HT-29 (cell line): ENCODE measurements at places on chromosomes 5 and 9.

DNA sequence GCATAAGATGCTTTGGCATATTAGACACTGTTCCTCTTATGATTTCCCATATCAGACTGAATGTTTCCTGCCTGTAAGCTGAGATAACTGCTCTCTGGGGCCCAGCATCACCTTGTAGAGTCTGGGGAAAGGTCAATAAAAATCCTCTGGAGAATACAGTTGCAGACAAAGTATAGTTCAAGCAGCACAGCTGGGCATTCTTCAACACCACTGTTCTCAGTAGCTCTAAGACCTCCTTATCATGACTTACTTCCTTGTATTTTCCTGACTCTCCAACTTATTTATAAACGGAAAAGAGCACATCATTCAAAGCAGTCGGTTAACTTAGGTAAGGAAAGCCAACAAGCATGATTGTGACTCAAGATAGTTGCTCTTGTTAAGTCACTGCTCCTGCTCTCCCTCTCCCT is 208.7 kb upstream of the RASEF start:
- no peak for DNase-seq

GRCh38 chr5:159525117-159525516 is 194.8 kb upstream of the IL12B start:
- DNase-seq = no peak

- no peak for DNase-seq
Observed at GRCh38 chr5:138603249-138603920, 28.2 kb upstream of the HSPA9 start.

DNA sequence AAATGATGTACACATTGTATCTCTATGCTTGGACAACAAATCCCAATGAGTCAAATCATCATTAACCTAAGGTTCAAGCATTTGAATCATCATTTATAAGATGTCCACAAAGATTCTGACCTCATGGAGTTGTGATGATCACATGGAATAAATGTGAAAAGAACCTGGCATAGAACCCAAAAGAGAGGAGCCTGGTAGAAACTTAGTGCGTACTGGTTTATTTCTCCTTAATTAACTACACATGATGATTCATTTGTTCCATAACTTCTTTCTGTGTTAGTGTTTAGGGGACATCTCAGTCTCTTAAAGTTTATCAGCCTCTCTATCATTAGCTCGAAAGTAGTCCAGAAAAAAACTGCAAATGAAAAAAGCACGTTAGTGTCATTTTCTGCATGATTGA is 411.6 kb downstream of the BRINP1 start:
- no peak for DNase-seq

- no peak for DNase-seq
Observed at GRCh38 chr5:127011961-127012644, 18.3 kb downstream of the MARCHF3 start.
